ENCODE measurements at places on chromosomes 7 and 10.

DNA sequence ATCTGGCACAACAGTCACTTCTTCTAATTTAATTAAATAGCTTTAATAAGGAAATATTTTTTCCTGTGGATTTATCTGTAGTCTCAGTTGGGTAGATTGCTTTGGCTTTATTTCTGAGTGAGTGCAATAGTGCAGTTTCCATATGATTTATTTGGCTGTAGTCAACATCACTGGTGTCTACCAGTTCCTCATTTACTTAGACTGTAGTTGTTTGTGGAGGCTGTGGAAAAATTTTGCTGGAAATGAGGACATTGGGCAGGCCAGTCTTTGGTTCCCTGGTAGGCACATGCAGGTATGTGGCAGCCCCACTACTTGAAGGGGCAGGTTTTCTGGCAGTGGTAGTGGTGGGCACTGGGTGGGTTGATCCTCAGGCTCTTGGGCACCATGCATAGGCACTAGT is 15.5 kb downstream of the TAS2R40 start:
- no peak for DNase-seq

DNA sequence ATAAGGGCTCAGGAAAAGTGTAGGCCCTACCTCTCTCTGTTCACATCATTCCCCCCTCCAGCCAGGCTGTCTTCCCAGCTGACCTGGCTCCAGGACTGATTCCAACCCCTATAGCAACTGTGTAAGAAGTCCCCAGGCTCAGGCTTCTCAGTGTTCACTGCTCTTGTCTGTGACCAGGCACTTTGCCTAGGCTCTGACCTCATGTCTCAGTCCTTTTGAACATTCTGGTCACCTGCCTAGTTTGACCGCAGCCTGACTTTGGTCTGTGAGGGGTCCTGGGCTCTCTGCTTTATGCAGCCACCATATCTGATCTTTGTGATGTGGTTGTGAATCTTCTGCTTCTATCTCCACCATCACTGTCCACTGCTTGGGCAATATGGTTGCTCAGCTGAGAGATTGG is 24.5 kb downstream of the HIF1AN start:
- no peak for DNase-seq

DNA sequence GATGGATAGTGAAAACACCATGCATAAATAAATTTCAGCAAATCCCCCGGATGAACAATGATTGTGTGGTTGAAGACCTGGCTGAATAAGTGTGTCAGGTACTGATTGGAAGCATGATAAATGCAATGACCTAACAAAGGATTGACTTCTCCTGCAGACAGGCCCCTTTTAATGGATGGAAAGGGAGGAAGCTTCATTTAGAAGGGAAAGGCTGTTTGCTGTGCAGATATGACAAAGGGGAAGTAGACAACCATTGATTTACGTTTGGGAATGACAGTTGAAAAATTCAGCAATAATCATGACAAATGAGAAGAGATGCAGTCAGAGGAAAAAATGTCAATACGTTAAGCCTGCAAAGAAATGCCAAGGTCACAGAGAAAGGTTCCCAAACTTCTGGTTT is 503.8 kb downstream of the LRMDA start:
- no peak for DNase-seq

GRCh38 chr7:130145424-130146100 is 59.6 kb downstream of the TMEM209 start:
- DNase-seq, result no peak

GRCh38 chr7:22996470-22996869 is 17.5 kb downstream of the HYCC1 start:
- no peak for DNase-seq

- DNase-seq, result no peak
Measured at GRCh38 chr10:123421461-123421860, 244.7 kb upstream of the GPR26 start.

DNA sequence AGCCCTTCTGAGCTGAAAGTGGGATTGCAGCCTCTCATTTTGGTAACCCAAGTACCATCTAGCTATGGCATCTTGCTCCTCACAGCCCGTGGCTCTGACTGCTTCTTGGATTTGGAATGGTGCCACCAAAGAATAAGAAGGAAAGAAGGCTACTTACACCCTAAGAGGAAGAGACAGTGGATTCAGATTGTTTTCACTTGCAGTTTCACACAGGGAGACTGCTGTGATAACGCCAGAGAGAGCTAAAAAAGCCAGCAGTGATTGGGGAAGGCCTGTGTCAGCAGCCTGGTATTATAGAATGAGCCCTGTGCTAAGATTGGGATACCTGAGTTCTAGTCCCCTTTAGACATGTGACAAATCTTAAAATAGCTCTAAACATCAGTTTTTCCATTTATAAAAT is 3.6 kb upstream of the LRRC4 start:
- no peak for DNase-seq

GRCh38 chr7:77354484-77354883 is 61.7 kb downstream of the GSAP start:
- DNase-seq, result no peak

DNA sequence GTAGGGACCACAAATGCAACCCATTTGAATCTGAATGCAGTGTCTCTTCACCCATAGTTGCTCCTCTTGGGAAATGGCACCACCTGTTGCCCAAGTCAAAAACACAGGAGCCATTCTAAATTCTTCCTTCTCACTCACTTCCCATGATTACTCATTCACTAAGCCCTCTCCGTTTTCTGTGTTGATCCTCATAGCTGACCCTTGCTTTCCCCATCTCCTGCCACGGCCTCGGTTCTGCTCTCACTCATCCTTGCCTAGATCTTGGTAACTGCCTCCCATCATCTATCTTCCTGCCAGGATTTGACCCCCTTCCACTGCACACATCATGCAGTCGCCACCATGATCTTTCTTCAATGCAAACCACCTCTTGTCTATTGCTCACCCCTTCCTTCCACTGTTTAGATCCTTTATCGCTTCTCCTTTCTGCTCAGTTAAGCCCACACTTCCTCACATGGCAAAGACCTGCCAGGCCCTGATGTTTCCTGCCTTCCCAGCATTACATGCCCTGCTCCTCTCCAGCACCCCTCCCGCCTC is 19.0 kb upstream of the CPN1 start:
- DNase-seq, result no peak

DNA sequence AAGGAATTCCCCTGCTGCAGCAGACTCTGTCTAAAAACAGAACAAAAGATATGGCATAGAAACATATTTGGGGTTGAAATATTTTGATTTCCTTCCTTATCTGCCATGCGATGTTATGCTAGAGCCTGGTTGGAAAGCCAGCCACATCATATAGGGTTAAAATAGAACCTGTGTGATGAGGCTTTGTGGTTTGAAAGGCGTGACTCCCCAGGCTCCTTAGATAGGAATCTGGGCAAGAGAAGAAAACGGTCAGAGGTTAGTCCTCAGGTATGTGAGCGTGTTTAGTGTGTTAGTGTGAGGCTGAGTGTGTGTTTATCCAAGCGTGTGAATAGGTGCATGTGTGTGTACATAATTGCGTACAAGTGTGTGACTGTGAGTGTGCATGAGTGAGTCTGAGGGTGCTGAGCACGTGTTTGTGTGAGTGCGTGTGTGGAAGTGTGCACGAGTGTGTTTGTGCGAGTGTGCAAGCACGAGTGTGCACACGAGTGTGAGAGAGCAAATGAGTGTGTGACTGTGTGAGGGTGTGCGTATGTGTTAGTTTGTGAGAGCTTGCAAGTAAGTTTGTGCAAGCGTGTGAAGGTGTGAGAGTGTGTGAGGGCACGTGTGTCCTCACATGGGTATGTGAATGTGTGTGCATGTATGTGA is 79.9 kb downstream of the COL26A1 start:
- no peak for DNase-seq

DNA sequence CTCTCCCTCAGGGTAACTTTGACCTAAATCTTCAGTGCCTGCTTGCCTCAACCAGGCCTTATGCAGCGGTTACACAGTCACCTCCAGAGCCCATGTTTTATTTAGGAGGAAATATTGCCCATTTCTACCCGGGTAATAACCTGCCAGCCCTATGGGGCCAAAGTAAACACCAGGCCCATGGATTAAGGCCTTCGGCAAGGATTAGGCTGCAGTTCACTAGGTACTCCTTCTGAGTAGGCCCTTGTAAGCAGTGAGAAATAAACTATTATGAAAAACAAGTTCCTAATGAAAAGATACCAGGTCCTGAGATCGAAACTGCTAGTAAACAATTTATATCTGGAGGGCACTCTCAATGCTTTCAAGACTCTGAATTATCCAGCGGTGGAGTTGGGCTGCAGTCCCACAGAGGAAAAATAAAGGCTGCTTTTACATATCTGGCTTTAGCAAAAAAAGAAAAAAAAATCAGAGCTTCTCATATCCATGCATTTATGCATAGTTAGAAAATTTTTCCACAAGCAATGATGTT is 3.7 kb upstream of the HOXA10 start:
- no peak for DNase-seq

- DNase-seq, result no peak
Measured at GRCh38 chr10:86317949-86318725, 48.5 kb downstream of the GRID1 start.

GRCh38 chr10:79472951-79473350 is 27.5 kb upstream of the ZCCHC24 start:
- DNase-seq, result no peak

GRCh38 chr7:107049480-107049879 is 5.0 kb downstream of the PRKAR2B start:
- DNase-seq, result no peak

DNA sequence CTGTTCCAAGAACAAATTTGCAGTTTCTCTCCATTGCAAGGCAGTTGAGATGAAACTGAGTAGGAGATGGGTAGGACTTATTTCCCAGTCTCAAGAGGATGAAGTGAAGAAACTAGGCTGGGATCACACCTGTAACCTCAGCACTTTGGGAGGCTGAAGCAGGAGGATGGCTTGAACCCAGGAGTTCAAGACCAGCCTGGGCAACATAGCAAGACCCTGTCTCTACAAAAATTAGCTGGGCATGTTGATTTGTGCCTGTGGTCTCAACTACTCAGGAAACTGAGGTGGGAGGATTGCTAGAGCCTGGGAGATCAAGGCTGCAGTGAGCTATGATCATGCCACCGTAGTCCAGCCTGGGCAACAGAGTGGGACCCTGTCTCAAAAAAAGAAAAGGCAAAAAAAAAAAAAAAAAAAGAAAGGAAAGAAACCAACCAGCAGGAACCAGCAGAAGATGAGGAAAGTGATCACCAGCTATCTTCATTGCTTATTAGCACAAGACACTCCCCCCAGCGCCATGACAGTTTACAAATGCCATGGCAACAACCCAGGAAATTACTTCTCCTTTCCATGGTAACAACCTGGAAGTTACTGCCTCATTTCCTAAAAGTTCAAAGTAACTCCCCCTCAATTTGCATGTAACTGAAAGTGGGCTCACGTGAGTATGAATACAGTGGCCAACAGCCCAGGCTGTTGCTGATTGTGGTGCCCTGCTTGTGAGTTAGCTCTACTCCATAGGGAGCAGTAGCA is 18.3 kb upstream of the ST8SIA6 start:
- no peak for DNase-seq

DNA sequence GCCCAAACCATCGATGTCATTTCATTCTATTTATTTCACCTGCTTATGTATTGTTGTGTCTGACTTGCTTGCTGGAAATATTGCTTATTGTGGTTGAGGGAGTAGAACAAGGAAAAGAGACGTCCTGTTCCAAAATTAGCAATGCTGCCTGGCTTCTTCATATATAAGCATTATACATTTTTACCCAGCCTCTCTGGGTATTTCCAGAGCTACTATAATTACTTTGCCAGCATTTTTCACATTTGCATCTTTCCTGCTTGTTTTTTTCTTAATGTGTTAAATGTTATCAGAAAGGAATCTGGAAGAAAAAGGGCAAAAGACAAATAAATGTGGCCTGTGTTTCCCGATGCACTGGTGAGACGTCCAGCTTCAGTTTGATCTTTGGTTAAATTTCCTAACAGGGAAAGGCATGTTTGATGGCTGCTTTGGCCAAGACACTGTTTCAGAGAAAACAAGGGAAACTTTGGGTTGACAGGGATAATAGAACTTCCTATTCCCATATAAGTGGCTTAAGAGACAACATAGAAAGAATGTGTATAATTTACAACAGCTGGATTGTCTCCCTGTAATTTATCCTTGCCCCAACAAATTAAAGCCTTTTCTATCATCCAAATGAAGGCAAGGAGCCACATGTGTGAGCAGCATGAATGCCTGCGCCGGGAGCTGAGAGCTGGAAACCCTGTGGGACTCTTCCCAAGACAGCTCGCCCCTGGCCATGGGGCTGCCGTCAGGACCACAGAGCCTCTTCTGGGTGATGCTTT is 671.1 kb upstream of the CELF2 start:
- DNase-seq, result no peak

DNA sequence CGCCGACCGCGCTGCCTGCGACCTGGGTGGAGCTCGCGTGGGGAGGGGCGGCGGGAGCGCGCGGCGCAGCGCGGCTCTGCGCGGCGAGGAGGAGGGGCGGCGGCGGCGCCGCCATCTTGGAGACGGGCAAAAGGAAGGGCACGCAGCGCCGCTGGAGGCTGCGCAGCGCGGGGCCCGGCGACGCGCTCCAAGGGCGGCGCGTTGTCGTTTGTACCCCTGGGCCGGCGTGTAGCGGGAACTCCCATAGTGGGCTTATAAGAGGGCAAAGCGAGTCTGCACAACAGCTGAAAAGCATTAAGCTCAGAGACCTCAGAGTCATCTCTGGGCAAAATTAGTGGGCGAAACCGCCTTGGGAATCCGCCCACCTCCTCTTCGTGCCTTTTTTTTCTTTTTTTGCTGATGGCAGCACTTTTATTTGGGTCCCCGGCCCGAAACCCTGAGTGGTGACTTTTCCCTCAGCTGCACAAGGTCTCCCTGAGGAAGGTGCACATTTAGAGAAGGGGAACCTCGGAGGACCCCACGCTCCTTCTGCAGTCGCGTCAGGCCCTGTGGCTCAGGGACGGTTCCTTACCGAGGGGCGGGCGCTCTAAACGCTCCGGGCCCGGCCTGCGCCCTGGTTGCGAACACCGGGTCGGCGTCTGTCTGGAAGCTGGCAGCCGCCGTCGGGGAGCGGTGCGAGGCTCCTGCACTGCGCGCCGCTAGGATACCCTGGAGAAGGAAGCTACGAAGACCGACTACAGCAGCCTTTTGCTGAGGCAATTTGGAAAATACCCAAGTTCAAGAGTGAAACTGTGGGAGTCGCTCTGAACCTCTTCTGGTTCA is 428 bp upstream of the MCMBP start:
- DNase-seq, result peak; percentile 84

GRCh38 chr7:36810032-36810431 is 85.7 kb upstream of the AOAH start:
- DNase-seq, result no peak

DNA sequence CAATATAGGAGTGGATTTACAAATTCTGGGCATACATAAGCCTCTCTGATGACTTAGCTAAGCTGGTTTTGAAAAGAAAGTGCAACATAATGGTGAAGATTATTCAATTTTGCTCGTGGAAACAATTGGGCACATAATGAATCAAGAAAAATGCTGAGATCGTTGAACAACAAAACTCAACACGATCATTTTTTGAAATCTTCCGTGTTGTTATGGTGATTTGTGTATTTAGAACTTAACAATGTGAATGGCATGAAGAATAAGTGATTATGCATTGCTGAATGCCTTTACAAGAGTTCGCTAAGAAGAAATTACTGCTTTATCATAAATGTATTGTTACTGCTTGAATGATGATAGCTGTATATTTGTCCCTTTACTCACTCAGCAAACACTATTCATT is 875.0 kb downstream of the CNTNAP2 start:
- DNase-seq, result no peak
